ENCODE measurements at places on chromosomes 5 and 9.

GRCh38 chr9:24257726-24258125 is 288.0 kb downstream of the IZUMO3 start:
- DNase-seq: peak; percentile 1

- DNase-seq: no peak
Observed at GRCh38 chr5:120146787-120147186, 317.3 kb upstream of the PRR16 start.

GRCh38 chr5:107900721-107901120 is 230.0 kb upstream of the EFNA5 start:
- DNase-seq: peak; percentile 49

DNA sequence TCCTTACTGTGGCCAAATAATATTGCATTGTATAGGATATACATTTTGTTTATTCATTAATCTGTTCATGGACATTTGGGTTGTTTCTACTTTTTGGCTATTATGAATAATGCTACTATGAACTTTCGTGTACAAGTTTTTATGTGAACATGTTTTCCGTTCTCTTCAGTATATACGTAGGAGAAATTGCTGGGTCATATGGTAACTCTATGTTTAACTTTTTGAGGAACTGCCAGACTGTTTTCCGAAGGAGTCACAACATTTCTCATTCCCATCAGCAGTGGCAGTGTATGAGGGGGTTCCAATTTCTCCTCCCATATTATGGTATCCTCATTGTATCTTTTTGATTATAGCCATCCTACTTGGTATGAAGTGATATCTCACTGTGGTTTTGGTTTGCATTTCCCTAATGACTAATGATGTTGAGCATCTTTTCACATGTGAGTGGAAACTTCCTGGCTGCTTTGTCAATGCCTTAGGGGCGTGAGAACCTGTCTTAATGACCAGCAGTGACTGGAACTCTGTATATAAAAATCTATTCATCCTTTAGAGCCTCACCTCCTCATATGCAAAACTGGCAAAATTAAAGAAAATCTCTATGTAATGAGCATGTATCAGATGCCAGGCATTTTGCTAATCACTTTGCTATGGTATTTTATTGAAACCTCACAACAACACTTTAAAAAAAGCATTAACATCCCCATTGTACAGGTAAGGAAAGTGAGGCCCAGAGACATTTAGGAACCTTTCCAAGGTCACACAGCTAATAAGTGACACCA is 47.8 kb upstream of the TGFBR1 start:
- DNase-seq: peak; percentile 61

DNA sequence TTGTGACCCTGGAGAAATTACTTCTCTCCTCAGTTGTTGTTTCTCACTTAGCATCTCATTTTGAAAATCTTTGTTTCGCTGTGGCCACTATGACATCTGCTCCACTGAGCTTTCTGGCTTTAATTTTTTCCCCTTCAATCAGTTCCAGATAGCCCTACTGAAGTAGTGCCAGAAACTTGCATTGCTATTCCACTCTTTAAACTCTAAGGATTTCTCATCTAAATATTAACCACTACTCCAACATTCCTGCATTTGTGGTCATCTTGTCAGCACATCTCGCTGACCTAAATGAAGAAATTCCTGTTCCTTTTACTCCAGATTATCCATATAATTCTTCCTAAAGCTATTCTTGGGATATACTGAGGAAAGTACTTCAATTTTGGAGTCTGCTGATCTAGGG is 15.3 kb upstream of the NOL6 start:
- DNase-seq: no peak

DNA sequence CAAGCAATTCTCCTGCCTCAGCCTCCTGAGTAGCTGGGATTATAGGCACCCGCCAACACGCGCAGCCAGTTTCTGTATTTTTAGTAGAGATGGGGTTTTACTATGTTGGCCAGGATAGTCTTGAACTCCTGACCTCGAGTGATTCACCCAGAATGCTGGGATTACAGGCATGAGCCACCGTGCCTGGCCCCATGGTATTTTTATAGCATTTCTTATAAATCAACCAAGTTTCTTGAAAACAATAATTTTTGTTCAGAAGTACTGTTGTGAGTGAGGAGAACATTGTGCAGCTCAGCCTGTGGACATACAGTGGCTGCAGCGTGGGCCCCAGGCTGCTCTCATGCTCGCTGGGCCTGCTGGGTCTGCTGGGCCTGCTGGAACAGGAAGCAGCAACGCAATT is 45.3 kb downstream of the MAP1B start:
- DNase-seq: no peak

GRCh38 chr5:105630803-105631202 is 2039.9 kb downstream of the EFNA5 start:
- no peak for DNase-seq

DNA sequence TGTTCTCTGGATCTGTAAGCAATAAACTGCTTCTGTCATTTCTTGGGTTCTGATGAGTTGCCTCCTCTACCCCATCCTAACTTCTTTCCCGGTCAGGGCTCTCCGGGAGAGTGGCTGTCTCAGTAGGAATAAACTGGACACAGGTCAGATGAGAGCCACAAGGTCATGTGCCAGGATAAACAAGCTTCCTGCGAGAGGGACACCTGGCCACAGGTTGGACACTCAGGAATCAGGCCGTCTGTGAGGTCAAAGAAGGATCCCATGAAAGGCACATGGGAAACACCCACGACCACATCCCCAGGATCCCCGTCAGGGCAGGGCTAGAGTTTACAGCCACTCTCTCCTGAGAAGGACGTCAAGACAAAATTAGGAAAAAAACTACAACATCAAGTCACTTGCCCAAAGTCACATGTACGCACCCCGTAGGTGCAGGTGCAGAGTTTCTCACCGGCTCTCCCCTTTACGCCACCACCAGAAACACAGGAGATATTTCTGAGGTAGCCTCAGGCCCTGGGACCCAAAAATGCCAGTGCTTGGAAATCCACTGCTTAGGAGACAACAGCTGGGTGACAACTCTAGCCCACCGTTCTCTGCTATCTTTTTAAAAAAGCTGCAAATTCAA is 28.7 kb downstream of the CCT5 start:
- DNase-seq: no peak

DNA sequence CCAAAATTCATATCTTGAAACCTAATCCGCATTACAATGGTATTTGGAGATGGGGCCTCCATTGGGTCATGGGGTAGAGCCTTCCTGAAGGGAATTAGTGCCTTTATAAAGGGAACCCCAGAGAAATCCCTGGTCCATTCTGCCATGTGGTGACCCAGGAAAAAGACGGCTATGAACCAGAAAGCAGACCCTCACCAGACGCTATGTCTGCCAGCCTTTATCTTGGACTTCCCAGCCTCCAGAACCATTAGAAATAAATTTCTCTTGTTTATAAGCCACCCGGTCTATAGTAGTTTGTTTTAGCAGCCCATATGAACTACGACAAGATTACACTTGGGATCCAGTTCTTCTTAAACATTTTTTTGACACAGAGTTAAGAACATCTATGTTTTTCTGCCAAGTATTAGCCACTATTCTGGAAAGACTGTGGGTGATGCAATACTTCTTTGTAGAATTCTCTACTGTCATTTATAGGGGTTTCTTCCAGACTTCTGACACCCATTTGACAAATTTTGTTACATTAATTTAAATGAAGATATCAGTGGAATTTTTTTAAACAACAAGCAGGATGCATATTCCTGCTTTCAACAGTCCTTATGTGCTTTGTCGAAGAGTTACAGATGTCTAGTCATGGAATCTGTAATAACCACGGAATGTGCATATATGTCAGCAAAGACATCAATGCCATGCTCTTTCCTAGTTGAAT is 572.4 kb downstream of the NR2F1-AS1 start:
- no peak for DNase-seq

GRCh38 chr9:114291064-114291474 is 31.8 kb upstream of the ORM1 start:
- DNase-seq: peak; percentile 80

DNA sequence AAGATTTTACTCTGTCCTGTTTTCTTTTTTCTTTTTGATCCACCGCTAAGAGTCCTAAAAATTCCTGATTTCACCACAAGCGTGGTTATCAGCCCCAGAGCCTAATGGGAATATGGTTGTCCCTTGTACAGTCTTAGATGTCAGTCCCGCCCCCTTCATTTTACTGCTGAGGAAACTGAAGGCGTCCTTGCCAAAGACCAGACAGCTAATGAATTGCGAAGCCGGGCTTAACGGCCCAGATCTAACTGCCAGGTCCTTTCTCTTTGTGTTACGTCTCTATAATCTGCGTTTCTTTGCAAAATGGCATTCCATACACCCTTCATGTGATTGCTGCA is 497 bp downstream of the NSA2 start:
- no peak for DNase-seq

DNA sequence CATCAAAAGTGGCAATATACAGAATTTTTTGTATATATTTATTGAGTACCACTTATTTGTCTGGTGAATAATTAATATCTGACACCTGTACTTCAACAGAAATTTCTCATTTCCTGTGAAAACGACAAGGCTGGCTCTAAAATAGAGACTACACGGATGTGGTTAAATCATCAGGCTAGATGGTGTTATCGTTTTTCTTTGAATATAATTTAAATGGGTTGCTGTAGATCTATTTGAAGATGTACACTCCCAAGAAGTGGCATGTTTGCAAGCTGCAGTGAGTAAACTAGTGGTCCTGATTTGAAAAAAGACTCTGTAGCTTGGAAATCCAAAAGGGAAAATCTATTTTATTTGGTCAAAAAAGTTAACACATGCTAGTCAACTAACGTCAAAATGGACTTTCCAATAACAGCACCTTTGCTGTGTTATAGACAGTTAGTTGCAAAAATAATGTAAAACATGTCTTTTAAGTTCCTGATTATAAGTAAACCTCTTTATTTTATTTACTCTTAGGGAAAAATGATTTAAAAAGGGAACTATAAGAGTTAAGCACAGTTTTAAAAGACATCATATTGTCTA is 13.8 kb downstream of the ST8SIA4 start:
- DNase-seq: peak; percentile 38

- peak; percentile 31 for DNase-seq
Observed at GRCh38 chr5:159441441-159441840, 111.2 kb upstream of the IL12B start.

DNA sequence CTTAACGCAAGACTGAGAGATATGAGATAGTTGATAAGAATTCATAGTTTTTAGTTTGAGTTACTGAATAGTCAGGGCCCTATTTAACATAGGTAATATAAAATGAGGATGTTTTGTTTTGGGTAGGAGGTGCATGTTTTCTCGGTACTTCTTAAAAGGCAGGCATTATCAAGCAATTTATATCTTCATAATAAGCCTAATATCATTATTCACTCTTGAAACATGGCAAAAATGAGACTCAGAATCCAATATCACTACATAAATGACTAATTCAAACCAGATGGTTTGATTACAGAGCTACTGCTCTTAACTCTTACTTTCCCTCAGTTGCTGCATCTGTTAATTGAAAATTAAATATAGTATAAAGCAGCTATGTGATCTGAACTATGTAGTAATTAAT is 2038.7 kb downstream of the EFNA5 start:
- DNase-seq: no peak

DNA sequence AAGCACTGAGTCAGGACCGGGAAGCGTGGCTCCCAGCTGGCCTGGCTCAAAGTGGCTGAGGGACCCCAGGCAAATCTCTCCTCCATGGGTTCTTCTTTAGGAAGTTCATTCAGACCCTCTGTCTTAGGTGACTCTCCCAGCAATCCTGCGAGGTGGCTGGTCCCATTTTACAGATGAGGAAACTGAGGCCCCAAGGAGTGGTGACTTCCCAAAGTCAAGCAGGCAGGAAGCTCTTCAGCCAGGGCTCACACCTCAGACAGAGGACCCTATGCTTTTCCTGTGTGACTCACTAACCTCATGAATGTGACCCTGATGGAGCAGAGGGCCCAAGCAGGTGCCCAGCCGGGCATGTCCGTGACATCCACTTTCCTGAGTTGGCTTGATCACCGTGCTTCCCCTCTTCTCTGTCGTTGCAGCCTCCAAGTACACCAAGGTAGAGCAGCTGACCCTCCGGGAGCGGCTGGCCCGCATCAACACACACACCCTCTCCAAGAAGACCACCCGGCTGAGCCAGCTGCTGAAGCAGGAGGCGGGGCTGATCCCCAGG is 36.5 kb downstream of the ARHGEF37 start:
- DNase-seq: no peak

GRCh38 chr5:37197340-37198050 is 51.7 kb downstream of the CPLANE1 start:
- DNase-seq: peak; percentile 5

DNA sequence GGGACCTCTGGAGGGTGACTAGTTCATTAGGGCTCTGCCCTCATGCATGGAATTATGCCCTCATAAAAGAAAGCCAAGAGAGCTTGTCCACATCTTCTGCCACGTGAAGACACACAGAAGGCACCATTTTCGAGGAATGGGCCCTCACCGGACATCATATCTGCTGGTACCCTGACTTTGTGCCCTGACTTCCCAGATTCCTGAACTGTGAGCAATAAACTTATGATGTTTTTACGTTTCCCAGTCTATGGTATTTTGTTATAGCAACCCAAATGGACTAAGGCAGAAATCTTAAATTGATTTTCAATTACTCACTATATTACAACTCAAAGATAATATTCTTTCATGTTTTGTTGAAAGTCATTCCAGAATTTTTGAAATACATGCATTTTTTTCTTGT is 163.8 kb upstream of the PAPPA start:
- DNase-seq: no peak

- no peak for DNase-seq
Observed at GRCh38 chr9:129336601-129337331, 158.7 kb upstream of the IER5L start.

GRCh38 chr9:95003689-95004410 is 277.4 kb downstream of the AOPEP start:
- DNase-seq: peak; percentile 74

DNA sequence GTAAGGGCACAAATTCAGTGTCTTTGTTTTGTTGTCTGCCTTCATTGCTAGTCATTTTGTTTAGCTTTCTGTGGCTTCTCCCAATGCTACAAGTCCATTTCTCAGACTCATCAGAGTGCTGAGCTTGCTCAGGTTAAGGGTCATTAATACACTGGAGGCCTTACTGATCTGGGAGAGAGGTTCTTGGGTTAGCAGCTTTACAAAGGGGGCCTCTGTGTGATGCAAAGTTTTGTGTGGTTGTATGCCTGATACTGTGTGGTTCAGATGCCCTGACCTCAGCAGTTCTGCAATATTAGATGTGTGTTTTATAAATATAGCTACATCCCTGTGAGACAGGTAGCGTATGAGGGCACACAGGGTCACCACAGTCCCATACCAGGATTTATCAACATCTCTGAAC is 34.8 kb upstream of the SMARCA2 start:
- DNase-seq: no peak

DNA sequence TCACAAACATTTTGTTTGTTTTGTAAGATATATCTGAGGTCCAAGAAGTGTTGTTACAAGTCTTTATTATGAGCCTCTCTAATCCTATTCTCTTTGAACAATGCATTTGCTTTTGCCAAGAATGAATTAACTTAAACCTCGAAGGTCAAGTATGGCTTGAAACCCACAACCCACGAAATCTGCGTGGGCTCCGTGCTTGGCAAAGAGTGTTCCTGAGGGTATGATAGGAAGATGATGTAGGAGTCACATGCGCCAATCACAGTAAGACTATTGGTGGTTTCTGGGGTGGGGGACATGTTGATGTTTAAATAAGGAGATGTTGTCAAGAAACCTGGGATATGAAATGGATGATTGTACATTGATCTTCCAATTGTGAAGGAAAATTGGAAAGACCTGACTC is 330.8 kb upstream of the RFX3 start:
- peak; percentile 68 for DNase-seq

All from myocyte (in vitro differentiated cells).